ENCODE measurements at places on chromosomes 2 and 18.

GRCh38 chr2:33134086-33134771 is 187.5 kb downstream of the LTBP1 start:
- peak; percentile 59 for DNase-seq

GRCh38 chr2:73983322-73984202 is 1.1 kb upstream of the TET3 start:
- DNase-seq: no peak

DNA sequence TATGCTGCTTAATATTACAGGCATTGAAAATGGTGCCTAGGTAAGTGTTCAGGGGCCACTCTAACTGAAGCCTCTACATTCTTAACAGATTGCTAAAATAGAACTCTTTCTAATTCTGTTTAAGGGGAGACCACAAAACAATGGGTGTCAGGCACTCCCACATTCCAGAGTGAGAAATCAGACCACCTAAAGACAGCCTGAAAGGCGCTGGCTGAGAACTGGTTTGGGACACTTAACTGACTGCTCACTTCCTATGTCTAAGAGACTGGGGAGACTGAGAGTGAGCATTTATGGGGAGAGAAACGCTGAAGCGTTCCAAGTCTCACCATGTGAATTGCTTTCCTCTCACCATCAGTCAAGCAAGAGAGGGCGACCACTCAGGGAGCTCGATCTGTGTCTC is 108.8 kb upstream of the ITGB6 start:
- DNase-seq: no peak

- DNase-seq: no peak
Measured at GRCh38 chr2:200798514-200798913, 13.2 kb upstream of the BZW1 start.

- no peak for DNase-seq
Measured at GRCh38 chr2:51620796-51621195, 588.9 kb upstream of the NRXN1 start.

DNA sequence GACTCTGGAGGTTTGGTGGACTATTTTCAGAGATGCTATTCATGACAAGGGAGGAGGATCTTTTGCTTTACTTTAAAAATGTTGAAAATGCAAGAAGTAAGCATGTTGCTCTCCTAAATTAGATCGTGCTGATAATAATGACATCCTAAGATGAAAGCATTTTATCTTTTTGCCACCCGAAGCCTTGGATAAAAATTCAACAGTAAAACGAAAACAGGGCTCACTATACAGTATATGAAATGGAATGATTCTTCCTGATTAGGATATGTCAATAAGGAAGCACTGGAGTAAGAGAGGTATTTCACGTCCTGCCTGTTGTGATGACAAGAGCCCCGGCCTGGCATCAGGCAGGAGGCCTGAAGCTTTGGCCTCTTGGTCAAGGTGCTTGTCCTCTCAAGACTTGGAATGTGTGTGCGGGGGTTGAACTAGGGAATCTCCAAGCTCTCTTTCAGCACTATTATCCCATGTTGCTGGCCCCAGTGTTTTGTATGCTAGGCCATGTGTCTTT is 306.0 kb downstream of the MTX2 start:
- DNase-seq: no peak

DNA sequence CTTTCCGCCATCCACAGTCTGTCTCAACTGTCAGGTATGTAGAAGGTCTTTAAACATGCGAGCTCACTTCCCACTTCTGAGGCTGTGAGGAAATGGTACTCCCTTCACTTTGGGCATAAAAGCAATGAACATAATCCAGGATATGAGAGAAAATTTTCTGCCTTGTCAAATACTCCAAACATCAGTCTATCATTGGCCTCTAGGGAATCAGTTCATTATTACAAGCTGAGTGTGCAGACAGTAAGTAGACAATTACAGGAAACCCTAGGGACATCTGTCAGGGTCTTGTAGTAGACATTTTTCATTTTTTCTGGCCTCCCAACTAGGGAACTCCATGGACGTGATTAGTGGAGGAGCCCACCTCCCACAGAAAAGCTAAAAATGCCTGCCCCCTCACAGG is 13.6 kb upstream of the APCDD1 start:
- DNase-seq: no peak

DNA sequence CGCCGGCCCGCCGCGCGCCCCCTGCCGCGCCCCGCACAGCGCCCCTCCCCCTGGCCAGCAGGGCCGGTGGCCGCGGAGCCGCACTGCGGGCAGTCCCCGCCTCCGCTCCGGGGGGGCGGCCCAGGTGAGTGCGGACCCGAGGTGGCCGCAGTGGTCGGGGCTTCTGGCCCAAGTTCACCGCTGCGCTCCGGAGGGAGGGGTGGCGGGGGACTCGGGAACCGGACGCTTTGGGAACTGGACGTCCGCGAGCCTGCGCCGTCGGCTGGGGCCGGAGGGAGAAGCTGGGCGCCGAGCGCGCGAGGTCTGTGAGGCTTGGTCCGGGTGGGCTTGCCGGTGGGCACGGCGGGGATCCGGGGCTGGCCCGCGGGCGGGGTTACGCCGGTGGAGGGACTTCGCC is 591 bp upstream of the LDLRAD4 start:
- DNase-seq: no peak

- DNase-seq: no peak
Measured at GRCh38 chr18:76161983-76162382, 333.1 kb downstream of the ZNF516 start.

DNA sequence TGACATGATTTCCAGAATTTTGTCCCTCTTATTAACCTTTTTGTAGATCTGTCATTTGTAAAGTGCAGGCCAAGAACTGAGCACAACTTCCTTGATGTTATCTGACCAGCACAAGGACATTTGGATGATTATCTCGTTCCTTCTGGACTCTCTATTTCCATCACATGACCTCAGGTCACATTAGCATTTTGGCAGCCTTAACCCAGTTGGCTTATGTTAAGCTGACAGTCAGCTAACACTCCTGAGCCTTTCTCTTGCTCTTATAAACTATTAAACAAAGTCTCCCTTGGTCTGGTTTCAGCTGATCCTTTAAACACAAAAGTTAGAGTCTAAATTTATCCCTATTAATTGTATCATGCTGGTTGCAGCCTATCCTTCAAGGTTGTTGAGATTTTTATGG is 167.2 kb upstream of the RBBP8 start:
- DNase-seq: no peak

DNA sequence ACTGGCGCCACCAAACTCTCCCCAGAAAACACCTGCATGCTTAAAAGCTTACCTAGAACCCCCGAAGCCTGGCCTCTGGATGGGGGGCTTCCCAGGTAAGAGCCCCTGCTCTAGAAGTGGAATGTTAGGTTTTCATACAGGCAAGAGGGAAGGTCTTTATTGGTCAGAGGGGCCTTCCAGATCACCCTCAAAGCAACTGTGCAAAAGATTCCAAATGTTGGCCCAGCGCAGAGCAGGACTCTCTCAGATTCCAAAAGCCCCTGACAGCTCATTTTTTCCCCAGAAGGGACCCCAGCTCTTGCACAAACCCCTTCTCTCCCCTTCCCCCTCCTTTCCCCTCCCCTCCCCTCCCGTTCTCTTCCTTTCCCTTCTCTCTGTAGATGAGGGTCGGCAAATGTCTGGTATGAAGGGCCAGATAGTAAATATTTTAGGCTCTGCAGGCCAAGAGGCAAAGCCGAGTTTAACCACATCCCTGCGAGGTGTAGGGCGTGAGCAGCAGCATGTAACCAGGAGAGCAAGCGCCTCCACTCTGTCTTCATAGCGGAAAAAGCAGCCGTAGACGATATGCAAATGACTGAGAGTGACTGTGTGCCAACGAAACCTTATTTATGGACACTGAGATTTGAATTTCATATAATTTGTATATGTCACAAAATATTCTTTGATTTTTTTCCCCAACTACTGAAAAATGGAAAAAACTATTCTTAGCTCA is 116.9 kb downstream of the SMAD7 start:
- DNase-seq: no peak

DNA sequence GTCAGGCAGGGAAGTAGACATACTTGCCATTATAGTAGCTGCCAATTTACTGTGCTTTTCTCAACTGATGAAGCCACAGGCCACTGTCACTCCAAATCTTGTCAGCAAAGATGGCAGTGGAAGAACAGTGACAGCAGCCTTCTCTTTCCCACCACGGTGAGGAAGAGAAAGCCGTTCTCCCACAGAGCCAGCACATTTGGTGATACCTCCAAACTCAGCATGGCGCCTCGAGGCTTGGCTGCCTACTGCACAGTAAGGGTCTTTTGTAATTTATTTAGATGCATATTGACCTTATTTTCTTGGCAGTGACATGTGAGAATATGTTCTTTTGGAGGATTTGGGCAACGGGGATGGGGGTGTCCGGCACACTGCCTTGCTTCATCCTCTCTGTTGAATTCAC is 117.2 kb upstream of the CDH20 start:
- DNase-seq: no peak
